Inflammatory macrophage (primary cell): ENCODE measurements at places on chromosomes 5 and 9.
A peak's percentile ranks its signal among the peaks of the same experiment; 100 is the strongest.

- DNase-seq, result peak; percentile 8
Observed at GRCh38 chr5:143350751-143351602, 52.5 kb downstream of the NR3C1 start.

DNA sequence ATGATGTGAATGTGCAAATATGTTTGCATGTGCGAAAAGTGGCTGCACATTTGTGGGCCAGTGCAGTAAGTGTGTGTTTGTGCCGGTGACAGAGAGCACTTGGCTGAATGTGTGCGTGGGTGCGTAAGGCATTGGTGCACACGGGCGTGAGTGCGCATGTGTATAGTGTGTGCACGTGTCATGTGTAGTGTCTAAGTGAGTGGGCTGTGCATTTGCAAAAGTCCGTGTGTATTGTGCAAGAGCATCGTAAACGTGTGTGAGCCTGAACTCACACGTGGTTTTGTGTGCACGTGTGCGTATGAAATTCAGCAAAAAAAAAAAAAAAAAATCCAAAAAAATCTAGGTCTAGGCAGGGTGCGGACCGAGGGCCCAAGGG is 6.5 kb upstream of the EBF1 start:
- DNase-seq, result no peak

DNA sequence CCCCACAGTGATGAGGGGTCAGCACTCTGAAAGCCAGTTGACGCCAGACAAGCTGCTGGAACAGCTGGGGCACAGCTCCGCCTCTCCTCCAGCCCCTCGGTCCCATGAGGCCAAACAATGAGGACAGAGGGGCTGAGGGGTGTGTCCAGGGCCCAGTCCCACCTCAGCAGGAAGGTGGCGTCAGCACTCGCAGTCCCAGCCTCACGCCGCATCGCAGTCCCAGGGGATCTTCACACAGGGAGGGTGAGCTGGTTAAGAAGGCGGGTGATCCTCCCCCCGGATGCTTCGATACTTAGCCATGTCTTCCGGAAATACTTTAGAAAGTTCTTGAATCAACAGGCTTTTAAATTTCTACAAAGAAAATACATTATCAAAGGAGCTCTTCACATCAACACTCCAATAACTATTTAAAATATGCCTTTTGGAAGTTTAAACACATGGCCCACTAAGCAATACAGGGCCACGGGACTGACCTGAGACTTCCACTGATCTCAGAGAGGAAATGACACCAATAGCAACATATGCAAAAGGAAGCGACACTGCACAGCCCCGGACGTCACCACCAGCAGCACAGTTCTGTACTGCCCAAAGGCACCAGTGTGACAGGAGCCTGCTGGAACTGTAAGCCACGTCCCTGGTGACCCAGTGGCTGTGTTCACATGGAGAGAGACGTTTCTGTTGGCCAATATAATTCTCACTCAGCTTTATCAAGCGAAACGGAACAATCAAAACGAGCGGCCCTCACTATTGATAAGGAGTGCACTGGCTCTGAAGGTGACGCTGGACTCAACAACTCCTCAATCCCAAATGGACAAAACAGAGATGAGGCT is 5.9 kb downstream of the MED10 start:
- DNase-seq, result no peak

GRCh38 chr5:115415143-115415491 is 118.7 kb upstream of the CCDC112 start:
- DNase-seq, result peak; percentile 73
